ENCODE measurements at places on chromosomes 3 and 15.

GRCh38 chr3:142077859-142078500 is 71.4 kb downstream of the TFDP2 start:
- DNase-seq: no peak

GRCh38 chr15:58889363-58889762 is 44.1 kb downstream of the SLTM start:
- no peak for DNase-seq

GRCh38 chr3:128588147-128588546 is 62.5 kb downstream of the RPN1 start:
- no peak for DNase-seq

DNA sequence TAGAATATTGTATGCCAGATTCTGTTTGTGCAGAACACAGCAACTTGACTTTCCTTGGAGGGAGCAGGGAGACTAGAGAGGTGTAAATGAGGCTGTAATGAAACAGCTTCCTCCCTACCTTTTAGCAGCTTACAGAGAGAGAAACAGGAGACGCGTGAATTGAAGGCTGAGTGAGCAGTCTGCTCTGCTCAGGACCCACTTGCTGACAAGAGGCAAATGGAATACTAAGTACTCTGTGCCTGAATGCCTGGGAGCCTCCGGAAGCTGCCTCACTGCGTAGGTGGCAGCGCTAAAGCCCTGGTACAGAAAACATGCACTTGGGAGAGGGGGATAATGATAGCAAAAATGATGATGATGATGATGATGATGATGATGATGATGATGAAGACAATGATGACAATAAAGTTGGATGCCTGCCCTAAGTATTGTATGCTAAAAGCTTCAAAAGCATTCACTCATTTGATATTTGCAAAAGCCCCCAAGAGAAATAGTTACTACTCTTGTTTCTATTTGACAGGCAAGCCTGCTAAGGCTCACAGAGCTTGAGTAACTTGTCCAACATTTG is 548.9 kb downstream of the NTRK3 start:
- DNase-seq: no peak

- DNase-seq: no peak
Measured at GRCh38 chr3:131218196-131218595, 163.4 kb upstream of the NUDT16 start.

- no peak for DNase-seq
Measured at GRCh38 chr15:70474471-70475406, 288.6 kb downstream of the UACA start.

DNA sequence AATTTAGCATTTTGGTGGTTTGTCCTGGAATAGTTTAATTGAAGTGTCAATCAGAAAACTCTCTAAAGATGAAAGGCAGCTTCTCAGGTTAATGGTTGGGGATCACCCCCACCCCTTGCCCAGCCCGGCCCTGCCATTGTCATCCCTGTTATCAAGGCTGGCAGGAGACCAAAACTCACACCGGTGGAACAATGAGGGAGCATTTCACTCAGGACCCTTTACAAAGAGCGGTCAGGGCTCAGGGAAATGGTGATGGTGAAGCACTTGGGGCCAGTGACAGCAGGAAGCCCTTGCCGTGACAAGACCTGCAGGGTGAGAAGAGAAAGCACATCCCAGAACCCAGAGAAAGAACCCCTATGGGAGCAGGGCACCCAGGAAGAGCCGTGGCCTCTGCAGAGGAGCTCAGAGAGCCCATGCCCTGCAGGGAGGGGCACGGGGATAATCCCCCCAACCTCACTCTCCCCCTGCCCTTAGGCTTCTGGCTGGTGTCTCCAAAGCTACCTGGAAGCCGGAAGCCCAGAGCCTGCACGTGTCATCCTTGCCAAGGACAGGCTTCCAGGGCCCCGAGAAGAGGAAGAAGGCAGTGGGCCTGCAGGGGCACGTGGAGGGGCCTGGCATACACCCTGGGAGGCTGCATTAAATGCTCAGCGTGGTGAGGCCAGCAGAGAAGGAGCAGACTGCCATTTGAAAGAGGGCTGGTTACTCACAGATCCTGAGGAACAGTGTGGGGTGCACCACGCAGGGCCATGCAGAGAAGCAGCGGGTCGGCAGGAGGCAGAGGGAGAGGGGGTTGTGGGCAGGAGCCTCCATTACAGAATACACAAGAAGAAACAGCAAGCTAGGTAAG is 80.6 kb upstream of the PRR20G start:
- DNase-seq: no peak

DNA sequence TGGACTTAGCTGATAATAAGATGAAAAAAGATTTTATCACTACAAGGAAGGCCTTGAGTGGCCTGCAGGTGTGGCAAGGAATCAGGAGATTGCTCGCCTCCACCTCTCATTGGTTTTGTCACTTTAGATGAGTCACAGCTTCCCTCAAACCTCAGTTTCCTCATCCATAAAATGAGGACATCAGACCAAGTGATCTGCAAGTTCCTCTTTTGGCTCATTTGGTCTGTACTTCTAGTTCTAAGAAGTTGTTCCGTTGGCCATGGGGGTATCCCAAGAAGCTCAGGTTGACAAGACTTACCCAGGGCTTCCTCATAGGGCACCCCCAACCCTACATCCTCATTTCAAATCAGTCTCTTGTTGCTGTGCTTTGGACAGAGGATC is 254.1 kb downstream of the UACA start:
- DNase-seq: no peak

GRCh38 chr15:80694611-80695098 is 455 bp upstream of the ABHD17C start:
- DNase-seq: peak; percentile 16

GRCh38 chr15:67188551-67189218 is 65.8 kb downstream of the AAGAB start:
- no peak for DNase-seq

DNA sequence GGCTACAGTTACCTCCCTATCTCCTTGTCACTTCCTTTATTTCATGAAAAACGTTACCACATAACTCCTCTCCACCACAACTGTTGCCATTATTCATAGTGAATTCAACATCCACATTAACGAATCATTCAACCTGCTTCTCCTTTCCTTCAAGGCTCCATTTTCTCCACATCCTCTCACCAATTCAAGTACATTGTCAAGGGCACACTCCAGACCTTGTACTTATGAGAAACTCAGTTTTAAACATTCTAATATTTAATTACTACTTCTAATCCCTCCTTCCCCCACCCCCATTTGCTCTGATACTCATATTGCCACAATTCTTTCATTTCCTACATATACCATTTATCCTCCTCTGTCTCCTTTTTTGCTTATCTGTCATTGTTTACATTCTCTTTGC is 871.2 kb downstream of the TUSC7 start:
- DNase-seq: no peak

DNA sequence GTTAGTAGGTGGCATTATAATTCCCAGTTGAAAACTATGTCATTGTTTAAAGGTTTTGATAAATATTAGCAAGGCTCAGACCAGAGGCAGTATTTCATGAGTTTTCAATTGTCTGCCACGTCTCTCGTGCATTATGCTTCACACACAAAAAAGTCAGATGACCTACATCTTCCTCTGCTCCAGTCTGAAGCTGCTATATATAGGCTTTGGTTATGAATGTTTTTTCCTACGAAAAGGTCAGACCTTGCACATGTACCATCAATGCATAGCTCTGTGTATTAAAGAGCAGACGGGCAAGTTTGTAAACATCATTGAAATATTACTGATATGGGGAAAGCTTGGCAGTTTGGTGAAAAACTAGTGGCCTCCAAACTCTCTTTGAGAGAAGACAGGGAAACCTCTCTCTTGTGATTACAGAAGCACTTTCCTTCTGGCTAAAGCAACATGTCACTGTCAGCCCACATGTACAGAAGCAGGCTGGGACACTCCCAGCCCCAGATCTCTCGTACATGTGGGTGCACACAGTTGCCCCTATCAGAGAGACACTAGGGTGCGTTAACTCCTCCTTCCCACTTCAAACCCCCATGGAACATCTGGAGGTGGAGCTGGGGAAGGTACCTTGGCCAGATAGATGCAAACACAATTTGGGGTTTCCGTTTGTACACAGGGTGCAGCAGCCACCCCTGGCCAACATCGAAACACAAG is 184.0 kb upstream of the BCL6 start:
- DNase-seq: no peak

DNA sequence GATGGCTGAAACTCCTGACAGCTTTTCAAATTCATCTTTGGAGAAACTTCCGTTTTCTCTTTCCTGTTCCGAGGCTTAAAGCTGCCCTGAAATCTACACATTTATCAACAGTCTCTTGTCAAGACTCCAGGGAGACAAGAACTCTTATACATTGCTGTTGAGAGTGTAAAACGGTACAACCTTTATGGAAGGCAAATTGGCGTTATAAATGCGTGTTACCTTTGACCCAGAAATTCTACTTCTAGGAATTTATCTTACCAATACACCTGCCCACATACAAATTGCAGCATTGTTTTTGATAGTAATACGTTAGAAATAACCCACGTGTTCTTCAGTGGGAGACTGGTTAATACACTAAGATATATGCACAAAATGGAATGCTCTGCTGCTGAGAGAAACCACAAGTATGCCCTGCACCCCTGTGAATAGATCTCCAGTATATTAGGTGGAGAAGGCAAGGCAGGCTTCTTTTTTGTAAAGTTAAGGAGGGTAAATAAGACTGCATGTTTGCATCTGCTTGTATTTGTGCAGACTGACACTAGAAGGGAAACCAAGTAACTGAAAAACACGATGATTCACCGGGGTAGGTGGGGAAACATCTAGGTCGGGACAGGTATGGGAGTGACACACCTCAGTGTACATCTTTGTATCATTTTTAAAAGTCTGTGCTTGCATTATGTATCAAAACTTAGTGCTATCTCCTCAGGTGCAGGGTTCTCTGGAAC is 97.5 kb downstream of the IGF1R start:
- DNase-seq: no peak

DNA sequence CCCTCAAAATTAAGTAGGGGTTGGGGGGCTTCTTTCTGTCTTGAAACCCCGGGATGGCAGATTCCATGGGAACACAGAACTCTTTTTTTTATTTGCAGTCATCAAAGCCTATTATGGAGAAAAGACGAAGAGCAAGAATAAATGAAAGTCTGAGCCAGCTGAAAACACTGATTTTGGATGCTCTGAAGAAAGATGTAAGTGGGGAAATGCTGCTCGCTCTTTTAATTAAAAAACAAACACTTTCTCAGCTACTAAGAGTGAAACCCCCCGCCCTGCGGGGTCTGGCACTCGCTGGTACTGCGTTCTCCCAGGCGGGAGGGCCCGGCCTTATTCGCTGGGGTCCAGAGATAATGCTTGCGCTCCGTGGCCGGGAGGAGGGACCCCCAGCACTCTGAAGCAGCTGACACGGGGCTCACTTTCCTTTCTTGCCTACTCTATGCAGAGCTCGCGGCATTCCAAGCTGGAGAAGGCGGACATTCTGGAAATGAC is 615 bp downstream of the HES1 start:
- no peak for DNase-seq

DNA sequence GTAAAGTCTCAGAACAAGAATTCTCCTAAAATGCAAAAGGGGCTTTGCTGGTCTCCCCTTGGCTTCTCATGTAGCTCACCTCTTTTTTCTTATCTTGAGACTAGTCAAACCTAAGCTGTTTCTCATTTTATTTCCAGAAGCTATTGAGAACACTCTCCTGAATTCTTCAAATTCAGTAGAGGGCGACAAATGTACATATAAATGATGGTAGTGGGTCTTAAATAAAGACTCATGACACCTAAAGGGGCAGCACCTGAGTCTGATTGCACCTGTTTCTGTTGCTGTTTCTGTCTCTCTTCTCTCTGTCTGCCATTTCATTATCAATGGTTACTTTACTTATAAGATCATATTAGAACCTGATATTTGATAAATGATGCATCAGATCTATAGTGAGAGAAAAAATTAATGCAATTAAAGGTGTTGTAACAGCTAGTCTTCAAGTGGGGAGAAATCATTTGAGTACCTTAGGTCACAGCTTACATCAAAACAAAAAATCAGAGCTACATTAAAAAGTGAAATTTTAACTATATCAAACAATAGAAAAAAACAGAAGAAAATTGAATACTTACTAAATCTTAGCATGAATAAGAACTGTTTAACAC is 7.0 kb downstream of the ADIPOQ start:
- no peak for DNase-seq

- no peak for DNase-seq
Measured at GRCh38 chr15:62927836-62928235, 114.7 kb upstream of the TPM1 start.

- DNase-seq: no peak
Measured at GRCh38 chr3:195443391-195443989, 670 bp upstream of the ACAP2 start.

Data from activated CD4-positive, alpha-beta T cell treated with anti-CD3 and anti-CD28 coated beads for 24 hours (primary cell).